Central memory CD4-positive, alpha-beta T cell (primary cell): ENCODE measurements at places on chromosomes 4 and X.

GRCh38 chr4:155952501-155952901 lies 1.2 kb downstream of the CTSO start:
- DNase-seq = no peak

GRCh38 chrX:141989134-141989533 lies 85.4 kb downstream of the MAGEC1 start:
- no peak for DNase-seq

DNA sequence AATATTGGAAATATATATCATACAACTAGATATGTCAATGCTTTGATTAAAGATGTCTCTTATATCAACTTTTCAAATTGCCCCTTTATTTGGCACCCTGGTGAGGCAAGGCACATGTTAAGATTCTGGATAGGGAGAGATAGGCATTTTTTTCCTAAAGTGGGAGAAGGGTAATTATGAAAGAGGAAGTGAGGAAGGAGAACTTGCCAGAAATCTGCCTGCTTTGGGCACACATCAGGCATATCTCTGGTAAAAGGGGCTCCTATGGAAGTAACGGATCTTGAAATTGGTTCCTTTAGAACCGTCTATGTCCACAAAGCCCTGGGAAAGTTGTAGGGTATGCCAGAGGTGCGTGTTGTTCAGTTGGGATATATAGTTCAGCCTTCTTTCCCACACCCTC lies 5.7 kb downstream of the IL15 start:
- DNase-seq = no peak

DNA sequence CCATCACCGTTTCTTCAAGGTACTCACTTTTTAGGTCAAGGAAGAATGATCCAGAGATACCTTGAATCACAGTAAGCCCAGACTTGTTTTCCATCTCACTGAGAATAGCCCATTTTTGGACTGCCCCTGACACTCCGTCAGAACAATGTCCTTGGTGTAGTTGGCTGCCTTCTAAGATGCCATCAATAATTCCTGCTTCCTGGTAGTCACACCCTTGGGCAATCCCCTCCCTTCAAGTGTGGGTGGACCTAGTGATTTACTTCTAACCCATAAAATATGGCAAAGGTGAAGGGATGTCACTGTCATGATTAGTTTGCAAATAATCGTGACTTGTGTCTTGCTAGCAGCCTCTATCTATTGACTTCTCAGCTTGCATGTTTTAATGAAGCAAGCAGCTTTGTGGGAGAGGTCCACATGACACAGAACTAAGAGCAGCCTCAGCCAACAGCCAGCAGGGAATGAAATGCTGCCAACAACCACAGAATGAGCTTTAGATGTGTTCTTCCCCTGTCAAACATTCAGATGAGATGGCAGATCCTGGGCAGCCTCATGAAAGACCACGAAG lies 20.0 kb upstream of the KLHL34 start:
- no peak for DNase-seq

DNA sequence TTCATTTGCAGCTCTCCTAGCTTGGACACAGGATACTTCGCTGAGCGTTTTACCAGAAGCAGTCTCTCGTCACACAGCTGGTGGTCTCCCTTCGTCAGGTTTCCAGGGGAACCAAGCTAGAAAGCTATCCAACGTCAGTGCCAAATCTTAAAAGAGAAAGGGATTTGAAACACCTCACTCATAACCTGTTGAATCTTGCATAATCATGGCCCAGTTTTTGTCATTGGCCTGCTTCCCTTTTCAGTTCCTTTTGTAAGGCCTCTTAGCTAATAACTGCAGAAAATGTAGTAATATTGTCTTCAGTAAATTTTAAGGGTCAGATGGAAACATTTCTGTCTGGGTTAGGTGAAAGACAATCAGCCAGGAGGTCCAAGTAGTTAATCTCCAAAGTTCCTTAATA lies 22.0 kb downstream of the RAB39B start:
- no peak for DNase-seq

DNA sequence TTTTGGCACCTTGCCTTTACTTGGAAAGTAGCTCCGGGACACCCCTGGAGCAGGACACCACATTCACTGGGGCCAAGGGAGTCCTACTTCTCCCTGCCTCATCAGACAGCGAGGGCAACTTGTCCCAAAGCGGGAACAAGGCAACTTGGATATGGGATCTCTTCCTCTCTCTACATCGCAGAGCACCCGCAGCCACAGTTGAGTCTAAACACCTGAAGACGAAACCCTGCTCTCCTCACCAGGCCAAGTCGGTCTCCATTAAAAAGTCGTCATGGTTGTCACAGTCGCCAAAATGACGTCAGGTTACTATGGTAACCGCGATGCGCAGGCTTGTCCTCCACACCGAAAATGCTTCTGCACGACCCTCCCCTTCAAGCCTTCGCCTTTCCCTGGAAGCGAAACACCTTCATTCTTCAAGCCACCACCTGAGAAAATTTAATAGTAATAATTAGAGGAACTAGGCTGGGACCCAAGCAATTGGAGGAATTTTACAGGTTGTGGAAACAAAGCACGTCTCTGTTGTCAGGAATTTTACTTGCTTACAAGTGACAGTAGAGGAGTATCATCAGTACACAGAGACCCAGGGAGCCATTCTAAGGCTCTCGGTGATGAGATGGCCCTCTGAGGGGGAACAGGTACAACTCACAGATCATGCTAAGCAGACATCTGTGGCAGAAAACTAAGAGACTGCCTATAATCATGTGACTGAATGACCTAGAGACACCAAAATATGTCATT lies 30.5 kb upstream of the TCEAL4 start:
- DNase-seq = peak; percentile 62

DNA sequence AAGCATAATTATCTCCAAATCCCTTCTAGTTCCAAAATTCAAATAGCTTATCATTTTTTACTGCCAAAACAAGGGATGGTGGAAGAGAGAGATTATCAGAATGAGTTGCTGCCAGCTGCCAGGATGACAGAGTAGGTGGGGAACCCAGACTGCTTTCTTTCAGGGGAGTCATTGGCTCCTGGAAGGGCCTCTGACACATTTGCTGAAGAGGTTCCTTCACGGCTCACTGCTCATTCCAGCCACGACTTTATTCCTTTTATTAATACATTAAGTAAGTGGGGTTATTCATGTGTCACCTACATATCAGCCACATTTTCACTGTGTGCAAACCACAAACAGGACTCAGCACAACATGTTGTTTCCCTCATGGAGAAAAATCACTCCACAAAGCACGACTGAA lies 12.7 kb upstream of the SMIM43 start:
- no peak for DNase-seq

DNA sequence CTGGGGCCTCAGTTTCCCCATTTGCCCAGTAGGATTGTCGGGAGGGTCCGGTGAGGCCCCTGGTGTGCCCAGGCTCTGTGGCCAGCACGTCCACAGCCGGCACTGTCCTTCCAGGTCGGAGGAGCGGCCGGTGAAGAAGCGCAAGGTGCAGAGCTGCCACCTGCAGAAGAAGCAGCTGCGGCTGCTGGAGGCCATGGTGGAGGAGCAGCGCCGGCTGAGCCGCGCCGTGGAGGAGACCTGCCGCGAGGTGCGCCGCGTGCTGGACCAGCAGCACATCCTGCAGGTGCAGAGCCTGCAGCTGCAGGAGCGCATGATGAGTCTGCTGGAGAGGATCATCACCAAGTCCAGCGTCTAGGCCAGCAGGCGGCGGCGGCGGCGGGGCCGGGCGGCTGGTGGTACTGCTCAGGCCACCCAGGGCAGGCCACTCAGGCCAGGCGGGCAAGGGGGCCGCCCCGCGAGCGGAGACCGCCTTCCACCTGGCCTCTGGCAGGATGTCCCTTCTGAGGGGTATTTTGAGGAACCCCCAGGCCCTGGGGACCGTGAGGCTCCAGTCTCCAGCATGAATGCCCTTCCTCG lies 6.7 kb downstream of the MSANTD1 start:
- no peak for DNase-seq

DNA sequence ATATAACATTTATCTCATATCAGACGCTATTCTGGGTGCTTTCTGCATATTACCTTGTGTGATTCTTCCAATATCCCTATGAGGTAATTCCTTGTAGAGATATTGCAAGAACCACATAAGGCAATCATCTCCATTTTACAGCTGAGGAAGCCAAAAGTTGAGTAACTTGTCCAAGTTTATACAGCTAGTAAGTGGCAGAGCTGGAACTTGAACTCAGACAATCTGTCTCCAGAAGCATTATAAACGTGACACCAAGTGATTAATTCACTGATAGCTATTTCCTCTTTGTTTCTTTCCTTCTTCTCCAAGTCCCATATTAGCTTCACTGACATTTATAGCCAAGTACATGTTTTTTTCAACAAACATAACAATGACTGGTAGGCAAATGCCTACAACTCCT lies 7.3 kb downstream of the EMCN start:
- DNase-seq = no peak

DNA sequence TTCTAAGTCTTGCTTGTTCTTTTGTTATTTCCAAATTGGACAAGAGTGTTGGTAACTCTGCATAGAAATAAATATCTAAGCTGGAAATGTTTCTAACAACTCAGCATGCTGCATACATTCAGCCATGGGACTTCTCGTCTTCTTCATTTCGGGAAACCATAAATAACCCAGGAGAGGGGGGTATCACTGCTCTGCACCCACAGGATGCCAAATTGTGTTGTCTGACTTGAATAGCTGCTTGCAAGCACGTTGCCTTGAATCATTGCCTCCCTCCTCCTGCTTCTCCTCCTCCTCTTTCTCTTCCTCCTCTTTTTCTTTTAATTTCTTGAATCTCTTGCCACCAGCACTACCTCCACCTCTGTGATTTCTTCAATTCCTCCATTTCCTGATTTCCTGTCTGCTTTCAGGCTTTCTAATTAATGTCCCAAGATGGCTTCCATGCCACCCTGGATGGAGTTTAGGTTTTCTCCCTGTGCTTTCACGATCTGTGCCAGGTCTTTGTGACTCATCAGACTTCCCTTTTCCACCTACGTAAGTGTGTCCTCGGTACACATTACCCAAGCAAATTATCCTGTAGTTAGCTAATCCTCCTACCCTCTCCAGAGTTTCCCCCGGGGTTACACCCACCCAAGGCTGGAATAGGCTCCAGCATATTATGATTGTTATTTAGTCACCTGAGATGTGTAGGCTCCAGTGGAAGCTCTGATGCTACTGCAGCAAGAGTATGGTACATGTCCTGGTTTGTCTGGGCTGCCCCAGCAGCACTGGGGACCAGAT lies 122.6 kb upstream of the VCX3B start:
- no peak for DNase-seq

DNA sequence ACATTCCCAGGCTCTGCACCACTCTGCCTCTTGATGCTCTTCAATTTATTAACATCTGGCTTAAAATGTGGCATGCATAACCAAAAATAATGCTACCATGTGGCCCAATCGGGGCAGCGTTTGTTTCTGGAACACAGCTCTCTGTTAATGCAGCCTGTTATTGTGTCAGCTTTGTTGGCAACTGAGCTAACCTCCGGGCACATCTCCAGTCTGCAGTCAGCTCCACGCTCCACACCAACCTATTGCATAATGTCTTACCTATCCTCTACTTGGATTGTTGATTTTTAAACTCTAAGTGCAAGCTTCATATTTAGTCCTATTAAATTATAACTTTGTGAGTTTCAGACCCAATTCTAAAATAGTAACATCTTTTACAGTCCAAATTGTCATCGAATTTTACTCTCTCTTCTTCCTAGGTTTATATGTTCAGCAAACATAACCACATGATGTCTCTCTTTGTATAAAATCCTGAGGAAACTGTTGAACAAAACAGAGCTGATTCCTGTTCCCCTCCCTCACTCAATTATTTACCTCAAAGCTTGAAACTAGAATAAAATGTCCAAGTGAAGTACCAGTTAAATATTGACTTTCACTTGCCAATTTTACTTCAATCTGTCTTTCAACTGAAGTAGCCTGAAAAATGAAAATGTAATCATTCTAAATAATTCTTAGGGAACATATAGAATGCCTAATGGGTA lies 92.2 kb upstream of the RAPGEF2 start:
- DNase-seq = no peak

- DNase-seq = no peak
These were observed 57.6 kb downstream of the TBCK start for GRCh38 chr4:106258145-106259045.

DNA sequence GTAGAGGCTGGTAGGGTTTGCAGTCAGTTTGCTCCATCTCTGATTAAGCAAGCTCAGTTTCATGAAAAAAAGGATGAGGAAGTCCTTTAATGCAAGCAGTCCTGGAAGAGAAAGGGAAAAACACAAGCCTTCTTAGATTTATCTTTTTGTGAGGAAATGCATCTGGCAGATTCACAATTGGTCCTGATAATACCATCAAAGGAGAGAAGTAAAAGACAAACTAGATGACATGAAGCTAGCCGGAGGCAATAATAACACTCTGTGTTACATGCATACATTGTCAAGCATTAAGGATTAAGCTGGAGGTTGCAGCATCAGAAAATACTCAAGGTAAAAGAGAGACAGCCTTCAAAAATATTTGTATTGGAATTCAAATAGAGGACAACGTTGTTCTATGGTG lies 356.0 kb upstream of the TEX13C start:
- DNase-seq = no peak

DNA sequence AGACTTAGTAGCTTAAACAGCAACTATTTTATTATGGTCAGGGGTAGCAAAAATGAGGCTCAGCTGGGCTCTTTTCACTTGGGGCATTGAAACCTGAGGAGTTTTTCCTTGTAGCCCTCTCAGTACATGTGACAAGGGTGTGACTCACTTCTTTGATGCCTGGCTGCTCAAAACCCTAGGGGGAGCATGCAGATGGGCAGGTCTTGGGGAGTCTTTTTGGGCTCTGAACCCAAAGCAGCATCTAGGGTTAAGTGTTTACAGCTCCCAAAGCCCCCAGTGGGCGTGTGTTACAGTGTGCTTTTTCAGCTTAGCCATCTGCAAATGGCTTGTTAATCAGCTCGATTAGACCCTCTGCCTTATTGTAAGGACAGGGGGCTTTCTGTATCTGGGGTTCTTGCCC lies 1752.7 kb downstream of the PCDH7 start:
- DNase-seq = no peak

DNA sequence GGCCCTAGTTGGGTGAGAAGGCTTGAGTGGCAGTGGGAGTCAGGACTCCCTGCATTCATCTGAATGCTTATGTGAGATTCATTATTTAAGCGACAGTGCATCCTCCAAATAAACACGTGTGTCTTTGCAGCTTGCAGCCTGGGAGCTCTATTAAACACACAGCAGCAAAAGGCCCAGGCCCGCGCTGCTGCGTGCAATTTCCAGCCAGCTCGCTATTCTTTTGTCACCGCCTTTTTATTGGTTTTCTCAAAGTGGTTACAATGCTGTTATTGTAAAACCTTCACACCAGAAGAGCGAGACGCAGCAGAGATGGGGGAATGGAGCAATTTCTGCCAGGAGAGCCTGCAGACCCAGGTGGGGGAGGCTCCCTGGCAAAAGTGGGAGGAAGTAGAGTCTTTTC lies 252.5 kb downstream of the BCOR start:
- no peak for DNase-seq

- no peak for DNase-seq
These were observed 253.4 kb downstream of the EPHA5 start for GRCh38 chr4:65416891-65417290.
